GM23338 (cell line): ENCODE measurements at places on chromosomes 7 and 10. TPM values are rescaled to one million over a fixed set of nuclear protein-coding genes. Genes with fewer than 3 reads are reported as not detected.

DNA sequence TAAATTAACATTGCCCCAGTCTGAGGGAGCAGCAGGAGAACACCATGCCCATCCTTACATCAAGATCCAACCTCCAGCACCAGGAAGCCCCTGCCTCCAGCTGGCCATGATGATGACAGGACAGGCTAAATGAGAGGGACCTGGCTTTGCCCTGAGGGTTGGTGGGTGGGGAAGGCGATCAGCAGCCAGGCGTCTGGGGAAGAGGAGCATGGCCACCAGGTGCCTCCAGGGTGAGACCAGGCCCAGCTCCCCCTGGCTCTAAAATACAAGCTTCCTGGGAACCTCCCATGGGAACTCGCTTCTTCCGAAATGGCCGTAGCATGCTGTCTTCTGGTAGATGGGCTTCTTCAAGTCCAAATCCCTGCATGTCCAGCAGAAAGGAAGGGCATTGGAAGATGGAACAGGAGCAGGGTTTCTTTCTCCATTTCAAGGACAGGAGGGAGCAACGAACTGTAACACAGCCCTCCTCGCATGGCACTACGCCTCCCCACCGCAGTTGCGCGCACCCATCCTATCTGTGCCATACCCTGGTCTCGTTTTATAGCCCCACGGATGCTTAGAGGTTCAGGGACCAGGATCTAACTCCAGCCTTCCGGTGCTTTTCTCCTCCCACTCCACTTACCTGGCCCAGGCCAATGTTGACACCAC lies 15.8 kb downstream of the MAT1A start:
- no peak for DNase-seq

- DNase-seq, result no peak
These were observed 7.0 kb downstream of the C10orf67 start for GRCh38 chr10:23337616-23338015.

The BAIAP2L1 gene
- 23.8 and 24.1 TPM in 2 replicates for polyA plus RNA-seq

The TBRG4 gene
- 72.5 and 82.9 TPM in 2 replicates for polyA plus RNA-seq

The CASTOR2 gene
- polyA plus RNA-seq, result 3.2 and 4.1 TPM in 2 replicates

DNA sequence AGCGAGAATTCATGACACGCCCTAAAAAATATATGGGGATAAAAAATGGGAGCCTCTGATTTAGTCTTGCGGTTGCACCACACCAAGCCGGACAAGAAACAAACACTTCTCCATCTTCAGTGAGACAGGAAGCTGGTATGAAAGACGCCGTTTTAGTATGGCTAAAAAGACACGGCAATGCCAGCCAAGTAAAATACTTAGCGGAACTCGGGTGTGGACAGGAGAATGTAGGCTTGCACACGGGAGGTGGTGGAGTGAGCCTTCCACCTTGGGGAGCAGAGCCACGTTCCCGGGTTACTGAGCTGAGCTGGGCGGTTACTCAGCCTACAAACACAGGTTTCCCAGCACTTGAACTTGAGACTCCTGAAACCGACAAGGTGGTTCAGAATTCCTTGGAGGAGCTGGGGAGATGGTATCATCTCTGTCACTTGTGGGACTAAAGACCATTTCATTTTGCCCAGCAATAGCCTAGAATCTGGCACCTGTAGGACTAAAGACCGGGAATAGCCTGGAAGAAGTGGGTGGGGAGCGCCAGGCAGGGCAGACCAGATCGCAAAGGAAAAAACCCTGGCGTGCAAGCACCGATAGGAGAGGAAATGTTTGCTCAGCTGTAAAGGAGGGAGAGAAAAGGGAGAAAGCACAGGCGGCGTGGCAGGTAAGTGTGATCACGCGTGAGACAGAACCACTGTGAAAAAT lies 34.8 kb upstream of the SEPHS1 start:
- peak; percentile 36 for DNase-seq

DNA sequence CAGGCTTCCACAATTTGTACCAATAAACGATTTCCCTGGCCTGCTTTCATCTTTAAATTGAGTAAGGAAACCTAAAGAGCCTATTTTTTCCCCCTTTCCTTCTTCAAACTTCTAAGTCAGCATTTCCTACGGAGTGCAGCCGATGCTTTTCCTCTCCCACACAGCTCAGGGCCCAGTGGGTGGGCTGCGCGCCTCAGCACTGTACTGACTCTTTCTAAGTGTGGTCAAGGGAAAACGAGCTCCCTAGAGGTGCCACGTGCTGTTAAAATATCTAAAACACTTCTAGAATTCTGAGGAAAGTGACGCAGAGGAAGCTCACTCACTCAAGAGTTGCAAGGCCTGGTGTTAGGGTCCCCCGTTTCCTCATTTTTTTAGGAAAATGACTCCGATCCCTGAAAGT lies 29.0 kb downstream of the STEAP1B start:
- DNase-seq, result no peak
